Immature natural killer cell (primary cell): ENCODE measurements at places on chromosomes 13 and 19. TPM values are rescaled to one million over a fixed set of nuclear protein-coding genes. Genes with fewer than 3 reads are reported as not detected.

CIRBP gene
- polyA plus RNA-seq: 197 TPM

KANK2 gene
- polyA plus RNA-seq: 0.57 TPM

GDF15 gene
- not detected for polyA plus RNA-seq

FSD1 gene
- polyA plus RNA-seq: 10.1 TPM

SH3GL1 gene
- 18.4 TPM for polyA plus RNA-seq

ZNF787 gene
- 0.69 TPM for polyA plus RNA-seq

CLDN10 gene
- polyA plus RNA-seq: not detected

USF2 gene
- polyA plus RNA-seq: 10.4 TPM

SPINT2 gene
- 22.4 TPM for polyA plus RNA-seq

FFAR3 gene
- not detected for polyA plus RNA-seq

- no peak for DNase-seq
Measured at GRCh38 chr19:40690050-40690692, at the start of gene NUMBL. NUMBL (minus strand) TSS chr19:40690651; CDS start chr19:40690483, 168 bp downstream.

DNA sequence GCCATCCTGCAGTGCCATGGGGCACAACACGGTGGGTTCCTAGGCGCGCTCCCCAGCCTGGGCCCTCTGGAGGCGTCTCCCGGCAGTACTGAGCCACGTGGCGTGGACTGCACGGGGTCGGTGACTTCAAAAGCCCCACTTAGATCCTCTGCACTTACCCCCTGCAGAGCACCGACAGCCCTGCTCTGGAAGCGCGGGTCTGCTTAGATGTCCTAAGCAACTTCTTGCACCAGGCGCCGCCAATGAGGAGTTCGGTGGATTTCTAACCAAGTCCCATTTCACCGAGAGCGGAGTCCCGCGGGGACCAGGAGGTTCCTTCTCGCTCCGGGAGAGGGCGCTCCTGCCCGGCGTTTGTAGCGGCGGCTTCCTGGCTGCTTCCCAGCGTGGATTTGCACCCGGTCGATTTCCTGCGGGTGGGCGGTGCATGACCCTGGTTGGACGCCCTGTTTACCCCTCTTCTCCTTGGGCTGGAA is 25.2 kb upstream of the ZNF845 start:
- no peak for DNase-seq

DNA sequence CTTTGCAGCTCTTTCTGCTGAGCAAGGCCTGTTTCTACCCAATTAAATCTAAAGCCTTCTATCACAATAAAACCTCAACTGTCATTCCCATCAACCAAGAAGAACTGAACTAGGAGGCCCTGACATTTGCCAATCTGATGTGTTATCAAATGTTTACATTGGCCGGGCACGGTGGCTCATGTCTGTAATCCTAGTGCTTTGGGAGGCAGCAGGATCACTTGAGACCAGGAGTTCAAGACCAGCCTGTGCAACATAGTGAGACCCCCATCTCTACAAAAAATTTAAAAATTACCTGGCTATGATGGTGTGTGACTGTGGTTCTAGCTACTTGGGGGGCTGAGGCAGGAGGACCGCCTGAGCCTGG is 2.8 kb upstream of the FBXO17 start:
- no peak for DNase-seq

GRCh38 chr19:49347835-49348234 is 12.6 kb downstream of the CD37 start:
- no peak for DNase-seq

DNA sequence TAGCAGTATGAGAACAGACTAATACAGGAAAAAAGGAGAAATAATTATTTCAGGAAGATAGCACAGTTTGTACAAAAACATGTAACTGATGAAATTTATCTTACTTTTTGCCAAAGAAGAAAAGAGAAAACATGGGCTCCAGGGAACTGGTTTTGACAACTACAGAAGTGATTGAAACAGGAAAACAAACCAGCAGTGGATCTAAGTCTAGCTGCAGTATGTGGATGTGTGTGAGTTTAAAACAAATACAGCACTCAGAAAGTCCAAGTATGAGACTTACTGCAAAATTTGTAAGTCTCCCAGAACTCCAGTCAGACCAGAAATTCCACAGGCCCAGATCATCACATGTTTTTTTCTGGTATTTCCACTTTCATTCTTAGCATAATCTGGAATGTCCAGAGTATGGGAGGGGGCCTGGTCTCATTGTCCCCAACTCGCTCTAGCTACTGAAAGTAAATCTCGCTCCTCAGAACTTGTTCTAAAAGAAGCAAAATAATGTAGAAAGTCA is 259.5 kb downstream of the NHLRC3 start:
- DNase-seq: no peak

DNA sequence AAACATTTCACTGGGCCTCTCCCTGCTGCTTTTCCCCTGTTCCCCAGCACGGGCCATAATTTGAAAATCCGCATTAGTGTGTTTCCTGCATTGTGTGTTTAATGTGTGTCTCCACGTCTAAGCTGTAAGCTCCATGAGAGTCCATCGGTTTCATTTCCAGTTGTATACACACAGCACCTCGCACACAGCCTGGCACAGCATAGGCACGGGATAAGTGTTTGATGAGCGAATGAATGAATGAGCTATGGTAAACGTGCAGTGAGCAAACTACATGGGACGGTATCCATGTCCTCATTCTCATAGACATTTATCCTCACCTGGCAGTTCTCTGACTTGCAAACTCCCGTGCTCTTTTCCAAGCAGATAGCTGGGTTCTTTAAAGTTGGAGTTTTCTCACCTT is 106.1 kb downstream of the RAB20 start:
- no peak for DNase-seq

GRCh38 chr13:113646376-113646775 is 11.6 kb downstream of the ATP4B start:
- DNase-seq: no peak

DNA sequence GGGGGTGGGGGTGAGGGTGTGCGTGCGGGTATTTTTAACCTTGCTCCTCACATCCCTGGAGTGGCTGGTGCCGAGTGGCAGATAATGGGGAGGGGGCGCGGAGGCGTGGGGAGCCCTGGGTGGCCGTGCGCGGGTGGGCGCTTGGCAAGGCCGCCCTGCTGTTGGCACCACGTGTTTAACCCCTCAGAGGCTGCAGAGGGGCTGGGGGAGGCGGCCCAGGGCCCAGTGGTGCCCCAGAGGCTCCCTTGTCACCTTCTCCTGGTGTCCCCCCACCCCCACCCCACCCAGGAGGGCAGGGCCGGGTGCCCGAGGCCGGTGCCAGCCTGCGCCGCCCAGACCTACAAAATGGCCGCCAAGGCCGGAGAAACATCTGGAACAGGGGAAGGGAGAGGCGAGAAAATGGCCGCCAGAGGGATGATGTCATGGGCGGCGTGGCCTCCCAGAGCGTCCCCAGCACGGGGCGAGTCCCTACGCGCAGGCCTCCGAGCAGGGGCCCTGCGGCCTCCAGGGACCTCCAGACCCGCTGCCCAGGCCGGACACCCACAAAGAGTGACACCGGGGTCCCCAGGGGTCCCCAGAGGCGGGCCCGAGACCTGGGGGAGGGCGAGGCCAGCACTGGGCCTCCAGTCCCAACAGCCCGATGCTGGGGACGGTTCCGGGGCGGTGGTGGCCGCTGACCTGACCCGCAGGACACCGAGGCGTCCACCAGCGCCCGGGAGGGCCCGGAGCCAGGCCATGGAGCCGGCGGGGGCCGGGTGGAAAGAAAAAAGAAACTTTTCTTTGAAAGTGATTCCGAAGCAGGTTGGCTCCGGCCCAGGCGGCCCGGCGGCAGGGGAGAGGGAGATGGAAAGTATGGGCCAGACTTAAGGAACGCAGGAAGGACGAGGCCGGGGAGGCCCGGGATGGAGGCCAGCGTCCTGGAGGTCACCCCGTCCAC is 38.2 kb downstream of the NFIC start:
- DNase-seq: no peak

DNA sequence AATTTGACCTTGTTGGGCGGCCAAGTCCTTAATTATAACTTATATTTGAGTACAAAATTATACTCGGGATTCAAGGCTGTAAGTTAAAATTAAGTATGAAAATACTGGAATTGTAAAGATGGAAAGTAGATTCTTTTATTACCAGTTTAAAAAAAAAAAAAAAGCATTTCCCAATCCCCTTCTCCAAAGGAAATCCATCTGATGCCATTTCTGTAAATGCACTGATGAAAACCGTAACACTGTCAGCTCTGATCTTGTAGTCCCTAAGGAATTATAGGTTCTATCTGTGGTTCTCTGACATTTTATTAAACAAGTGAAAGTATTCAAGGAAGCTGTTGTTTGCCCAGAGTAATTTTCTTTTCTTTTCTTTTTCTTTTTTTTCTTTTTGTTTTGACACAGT is 41.6 kb upstream of the HNRNPA1L2 start:
- DNase-seq: no peak

DNA sequence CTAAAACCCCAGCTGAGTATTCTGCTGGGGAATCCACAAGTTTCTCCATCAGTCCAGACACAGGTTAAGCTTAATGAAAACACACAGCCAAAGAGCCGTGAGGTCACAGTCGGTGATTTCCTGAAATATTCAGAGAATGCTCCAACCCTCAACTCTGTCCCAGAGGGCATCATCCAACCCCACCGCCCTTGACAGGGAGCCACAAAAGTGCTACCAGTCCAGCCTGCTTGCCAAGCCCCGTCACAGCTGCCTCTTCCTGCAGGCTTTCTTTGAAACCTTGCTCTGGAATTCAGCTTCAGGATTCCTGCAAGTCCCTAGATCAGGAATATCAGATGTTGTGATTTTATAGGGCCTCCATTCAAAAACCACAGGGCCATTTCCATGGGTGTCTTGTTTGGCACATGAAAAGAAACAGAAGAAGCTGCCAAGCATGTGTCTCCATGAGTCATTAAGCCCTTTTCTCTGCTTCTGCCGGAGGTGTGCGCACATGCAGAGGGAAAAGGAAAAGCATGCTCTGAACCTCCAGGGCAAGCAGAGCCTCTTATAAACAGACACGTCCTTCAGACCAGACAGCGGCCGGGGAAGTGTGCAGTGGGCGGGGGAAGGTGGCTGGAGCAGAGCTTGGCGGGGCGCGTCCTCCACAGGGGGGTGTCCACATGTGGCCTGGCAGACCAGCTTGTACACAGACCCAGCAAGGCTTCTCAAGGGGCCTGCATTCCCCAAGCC is 164.7 kb downstream of the KATNAL1 start:
- DNase-seq: no peak

DNA sequence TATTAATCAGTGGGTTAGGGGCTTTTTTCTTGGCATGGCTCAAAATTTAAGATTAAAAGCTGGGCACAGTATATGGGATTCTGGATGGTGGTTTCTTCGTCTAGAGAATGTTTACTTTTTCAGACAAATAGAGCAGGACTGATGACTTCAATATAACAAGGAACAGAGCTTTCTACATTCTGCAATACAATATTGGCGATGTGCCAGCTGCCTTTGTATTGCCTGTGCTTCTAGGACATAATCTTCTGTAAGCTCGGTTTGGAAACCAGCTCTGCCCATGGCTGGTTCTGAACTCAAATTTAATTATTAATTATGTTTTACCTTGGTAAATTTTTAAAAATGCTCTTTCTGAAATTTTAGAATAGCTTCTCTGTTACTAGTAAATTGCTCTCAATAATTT is 139.1 kb upstream of the TRPC4 start:
- no peak for DNase-seq

- no peak for DNase-seq
Measured at GRCh38 chr13:22194106-22194805, 523.4 kb downstream of the FGF9 start.

GRCh38 chr13:32883474-32883873 is 132.7 kb upstream of the KL start:
- DNase-seq: no peak

DNA sequence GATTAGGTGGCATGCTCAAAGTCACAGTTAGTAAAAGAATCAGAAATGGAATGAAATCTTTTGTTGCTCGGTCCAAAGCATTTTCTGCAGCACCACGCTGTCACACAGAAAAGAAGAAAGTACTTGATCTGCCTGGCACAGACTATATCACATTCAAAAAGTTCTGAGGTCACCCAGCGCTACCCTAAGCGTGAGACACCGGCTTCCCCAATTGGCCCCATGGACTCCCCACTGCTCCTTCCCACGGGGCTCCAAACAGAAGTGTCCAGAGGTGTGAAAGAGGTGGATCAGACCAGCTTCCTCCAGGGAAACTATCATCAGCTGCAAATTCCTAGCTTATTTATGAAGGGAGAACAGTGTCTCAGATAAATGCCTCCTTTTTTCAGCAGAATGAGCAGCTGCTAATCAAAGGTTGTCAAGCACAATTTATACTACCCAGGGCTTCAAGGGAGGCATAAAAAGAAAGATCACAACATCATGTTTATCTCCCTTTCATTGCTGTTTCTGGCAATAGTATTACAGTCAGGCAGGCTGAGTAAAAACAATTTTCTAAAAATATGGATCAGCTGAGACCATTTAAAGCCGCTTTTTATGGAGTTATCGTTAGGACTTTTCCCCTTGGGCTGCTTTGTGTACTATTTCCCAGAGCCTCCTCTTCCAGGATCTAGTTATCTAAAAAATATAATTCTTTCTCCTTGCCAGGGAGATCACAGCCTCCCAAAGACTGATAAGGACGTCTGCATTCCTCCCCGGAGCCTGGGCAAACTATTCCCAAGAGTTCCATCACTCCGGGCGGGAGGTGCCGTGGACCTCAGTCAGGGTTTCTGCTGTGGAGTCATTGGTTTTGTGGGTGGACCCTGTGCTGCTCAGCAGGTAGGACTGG is 208.0 kb downstream of the LHFPL6 start:
- no peak for DNase-seq

- DNase-seq: no peak
Measured at GRCh38 chr13:38430796-38431195, 81.1 kb downstream of the UFM1 start.

- no peak for DNase-seq
Measured at GRCh38 chr13:75995966-75996365, 359.8 kb downstream of the LMO7 start.

- DNase-seq: no peak
Measured at GRCh38 chr19:47623921-47624391, 15.0 kb downstream of the BICRA start.

GRCh38 chr13:39787086-39787487 is 131.6 kb downstream of the COG6 start:
- no peak for DNase-seq

DNA sequence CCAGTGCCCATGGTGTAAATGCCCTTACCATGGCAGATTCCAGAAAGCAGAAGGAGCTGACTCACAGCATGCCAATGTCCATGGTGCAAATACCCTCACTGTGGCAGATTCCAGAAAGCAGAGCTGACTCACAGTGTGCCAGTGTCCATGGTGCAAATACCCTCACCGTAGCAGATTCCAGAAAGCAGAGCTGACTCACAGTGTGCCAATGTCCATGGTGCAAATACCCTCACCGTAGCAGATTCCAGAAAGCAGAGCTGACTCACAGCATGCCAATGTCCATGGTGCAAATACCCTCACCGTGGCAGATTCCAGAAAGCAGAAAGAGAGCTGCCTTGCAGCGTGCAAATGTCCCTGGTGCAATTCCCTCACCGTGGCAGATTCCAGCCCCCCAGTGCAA is 163.8 kb upstream of the SOX1 start:
- no peak for DNase-seq

DNA sequence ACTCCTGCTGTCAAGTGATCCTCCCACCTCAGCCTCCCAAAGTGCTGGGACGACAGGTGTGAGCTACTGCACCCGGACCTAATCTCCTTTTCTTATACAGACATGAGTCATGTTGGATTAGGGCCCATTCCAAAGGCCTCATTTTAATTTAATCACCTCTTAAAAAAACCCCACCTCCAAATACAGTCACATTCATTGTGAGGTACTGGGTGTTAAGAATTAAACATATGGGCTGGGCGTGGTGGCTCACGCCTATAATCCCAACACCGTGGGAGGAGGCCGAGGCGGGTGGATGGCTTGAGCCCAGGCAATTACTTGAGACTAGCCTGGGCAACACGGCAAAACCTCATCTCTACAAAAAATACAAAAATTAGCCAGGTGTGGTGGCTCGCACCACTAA is 46.6 kb downstream of the PIN1 start:
- no peak for DNase-seq
